ENCODE measurements at places on chromosomes 1 and 21.

- no peak for DNase-seq
These were observed 56.5 kb upstream of the ST6GALNAC3 start for GRCh38 chr1:76018045-76018444.

DNA sequence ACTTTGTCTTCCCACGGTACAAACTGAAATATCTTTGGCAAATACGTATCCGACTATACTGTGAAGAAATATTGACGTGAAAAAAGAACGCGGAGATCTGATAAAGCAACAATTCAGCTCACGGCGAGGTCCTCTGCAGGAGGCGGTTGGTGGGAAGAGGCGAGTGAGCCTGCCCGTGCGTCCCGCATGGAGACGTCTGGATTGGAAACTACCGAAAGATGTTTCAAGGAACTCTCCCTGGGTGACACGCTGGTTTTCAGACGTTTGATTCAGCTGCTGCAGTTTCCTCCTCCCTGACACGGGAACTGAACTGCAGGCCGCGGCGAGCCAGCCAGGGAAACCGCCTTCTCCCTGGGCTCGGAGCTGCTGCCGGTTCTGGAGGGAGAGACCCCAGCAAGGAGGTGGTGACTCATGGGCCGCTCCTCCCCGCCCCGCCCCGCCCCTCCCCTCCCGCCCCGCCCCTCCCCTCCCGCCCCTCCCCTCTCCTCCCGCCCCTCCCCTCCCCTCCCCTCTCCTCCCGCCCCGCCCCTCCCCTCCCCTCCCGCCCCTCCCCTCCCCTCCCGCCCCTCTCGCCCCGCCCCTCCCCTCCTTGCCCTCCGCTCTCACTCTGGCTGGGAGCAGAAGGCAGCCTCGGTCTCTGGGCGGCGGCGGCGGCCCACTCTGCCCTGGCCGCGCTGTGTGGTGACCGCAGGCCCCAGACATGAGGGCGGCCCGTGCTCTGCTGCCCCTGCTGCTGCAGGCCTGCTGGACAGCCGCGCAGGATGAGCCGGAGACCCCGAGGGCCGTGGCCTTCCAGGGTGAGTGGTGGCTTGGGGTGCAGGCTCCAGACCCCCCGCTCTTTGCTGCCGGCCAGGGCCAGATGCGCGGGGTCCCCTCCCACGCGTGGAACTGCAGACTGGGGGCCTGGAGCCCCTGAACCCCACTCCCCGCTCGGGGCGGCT is at the start of gene COL6A1:
TSS of gene COL6A1 (plus strand) at position 620 of the 941 bp plus-strand sequence. CDS start at position 701, 81 bp downstream.
- peak; percentile 93 for DNase-seq

DNA sequence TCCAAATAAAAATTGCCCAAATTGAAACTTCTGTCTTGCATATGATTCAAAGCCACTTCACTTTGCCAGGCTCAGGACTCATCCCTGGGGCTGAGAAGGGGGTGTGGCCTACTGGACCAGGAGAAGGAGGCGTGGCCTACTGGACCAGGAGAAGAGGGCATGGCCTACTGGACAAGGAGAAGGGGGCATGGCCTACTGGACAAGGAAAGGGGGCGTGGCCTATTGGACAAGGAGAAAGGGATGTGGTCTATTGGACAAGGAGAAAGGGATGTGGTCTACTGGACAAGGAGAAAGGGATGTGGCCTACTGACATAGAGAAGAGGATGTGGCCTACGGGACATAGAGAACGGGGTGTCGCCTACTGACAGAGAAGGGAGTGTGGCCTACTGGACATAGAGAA is 405.3 kb downstream of the RRAGC start:
- DNase-seq = no peak

DNA sequence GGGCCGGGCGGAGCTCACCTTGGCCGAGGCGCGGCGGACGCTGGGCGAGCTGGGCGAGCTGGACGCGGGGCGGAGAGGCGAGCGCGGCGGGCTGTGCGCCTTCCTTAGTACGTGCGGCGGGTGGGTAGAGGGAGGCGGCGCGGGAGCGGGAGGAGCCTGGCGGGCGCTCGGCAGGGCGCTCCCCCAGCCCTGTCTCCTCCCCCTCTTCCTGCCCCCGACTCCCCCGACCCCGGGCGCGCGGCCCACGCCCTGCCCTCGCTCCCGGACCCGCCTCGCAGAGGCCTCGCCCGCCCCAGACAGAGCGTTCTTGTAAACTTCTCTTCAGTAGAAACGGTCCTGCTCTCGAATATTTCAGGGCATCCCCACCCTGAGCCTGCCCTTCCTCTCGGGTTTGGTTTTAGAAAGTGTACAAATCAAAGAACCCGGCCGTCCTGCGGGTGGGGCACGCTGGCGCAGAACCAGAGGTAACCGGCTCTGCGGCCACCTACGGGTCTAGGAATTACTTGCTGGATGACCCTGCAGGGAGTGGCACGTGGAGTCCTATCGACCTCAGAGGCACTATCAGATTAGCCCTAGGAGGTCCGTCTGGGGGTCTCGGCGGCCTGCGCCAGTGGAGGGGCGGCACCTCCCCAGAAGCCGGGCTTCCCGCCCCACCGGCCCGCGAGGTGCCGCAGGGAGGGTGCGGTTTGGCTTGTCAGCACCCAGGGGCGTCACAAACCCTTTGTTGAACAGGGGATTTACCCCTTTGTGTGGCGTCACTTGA is at the start of gene S100A10:
TSS of gene S100A10 (minus strand) at position 126 of the 763 bp plus-strand sequence. CDS start 7,629 bp downstream, outside the sequence.
- peak; percentile 88 for DNase-seq

DNA sequence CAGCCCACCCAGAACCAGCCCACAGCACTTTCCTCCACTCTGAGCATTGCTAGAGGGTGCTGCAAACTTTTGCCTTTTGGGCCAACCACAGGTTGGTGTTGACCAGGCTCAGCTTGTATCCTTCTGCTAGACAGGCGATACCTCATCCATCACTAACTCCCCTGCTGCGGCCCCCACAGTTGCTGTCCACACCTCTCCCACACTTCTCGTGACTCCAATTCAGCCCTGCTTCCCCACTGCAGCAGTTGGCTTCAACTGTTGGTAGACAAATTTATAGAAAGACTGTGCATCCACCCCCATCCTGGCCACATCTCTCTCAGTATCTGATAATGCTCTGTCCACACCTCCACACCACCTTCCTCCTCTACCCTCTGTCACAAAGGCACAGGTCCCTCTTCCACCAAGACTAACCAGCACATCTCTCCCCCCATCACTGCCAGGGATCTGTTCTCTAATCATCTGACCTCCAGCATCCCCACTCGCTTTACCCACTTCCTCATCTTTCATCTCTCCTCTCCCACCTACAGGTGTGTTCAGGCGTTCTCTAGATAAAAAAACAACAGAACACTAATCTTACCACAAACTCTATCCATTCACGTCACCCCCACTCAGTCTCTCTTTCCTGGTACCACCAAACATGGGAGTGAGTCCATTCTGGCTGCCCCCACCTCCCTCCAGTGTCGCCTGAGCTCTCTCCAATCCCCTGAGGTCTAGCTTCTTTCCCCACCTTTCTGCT is 15.8 kb upstream of the SLC25A44 start:
- DNase-seq = no peak

DNA sequence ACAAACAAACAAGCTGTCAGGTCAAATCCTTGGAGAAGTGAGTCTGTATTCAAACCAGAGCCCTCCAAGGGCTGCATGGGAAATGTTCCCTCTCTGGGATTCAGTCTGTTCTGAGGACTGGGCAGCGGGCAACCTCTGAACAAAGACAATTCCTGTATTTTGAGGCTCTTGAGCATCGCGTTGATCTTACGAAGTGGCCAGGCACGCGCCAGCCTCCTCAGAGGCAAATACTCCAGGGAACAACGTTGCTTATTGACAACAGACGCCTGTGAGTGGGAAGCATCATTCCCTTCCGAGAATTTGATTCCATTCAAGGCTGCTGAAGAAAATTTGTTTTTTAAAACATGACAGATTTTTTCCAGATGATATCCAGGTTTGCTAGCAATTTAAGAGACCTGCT is 20.0 kb upstream of the TACSTD2 start:
- no peak for DNase-seq

DNA sequence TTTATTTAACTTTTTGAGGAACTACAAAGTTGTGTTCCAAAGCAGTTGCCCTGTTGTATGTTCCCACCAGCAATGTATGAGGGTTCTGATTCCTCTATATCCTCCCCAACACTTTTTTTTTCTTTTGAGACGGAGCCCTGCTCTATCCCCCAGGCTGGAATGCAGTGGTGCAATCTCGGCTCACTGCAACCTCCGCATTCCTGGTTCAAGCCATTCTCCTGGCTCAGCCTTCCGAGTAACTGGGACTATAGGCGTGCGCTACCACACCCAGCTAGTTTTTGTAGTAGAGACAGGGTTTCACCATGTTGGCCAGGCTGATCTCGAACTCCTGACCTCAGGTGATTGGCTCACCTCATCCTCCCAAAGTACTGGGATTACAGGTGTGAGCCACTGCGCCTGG is 60.4 kb upstream of the ENAH start:
- no peak for DNase-seq

DNA sequence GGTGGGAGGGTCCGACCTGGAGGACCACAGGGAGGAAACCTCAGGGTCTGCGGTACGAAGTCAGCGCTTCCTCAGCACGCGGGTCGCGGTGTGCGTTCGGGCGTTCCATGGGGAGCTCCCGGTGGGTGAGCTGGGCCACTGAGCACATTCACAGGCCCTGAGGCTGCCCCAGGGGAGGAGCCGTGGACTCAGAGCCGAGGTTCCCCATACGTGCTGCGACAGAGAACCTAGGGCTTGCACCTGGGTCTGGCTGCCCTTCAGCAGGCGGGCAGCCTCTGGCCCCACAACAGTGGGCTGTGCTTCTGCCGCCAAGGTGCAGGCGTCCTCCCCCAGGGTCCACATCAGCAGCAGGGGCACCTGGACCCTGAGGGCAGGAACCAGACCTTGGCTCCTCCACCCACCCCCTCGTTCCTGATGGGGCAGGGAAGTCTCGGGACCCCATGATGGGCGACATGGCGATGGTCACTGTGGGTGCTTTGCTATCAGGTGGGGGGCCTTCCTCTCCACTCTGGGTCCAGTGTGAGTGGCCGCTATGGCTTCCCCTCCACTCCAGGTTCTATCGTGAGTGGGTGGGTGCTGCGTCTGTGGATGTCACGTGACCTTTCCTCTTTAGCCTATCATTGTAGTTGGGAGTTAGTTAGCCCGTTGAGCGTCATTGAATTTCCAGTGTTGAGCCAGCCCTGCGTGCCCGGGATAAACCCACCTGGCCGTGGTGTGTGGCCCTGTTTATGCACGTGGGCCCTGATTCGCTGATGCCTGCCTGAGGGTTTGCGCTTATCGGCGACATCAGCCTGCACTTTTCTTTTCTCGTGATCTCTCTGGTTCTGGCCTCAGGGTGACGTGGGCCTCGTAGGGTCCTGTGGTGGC is 27.9 kb downstream of the FTCD start:
- DNase-seq = no peak

DNA sequence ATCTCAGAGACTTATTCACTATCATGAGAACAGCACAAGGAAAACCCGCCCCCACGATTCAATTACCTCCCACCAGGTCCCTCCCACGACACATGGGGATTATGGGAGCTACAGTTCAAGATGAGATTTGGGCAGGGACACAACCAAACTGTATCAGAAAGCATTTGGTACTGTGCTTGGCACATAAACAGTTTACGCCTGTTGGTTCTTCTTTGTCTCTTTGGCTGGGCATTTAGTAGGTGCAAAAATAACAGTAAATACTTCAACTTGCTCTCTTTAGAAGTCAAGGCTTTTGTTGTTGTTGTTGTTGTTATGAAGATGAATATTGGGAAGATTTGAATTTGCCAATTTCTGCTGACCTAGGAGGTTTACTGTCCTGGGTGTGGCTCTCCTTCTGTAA is 175.4 kb upstream of the IGSF21 start:
- DNase-seq = no peak

- DNase-seq = no peak
These were observed 17.6 kb upstream of the PARP1 start for GRCh38 chr1:226425431-226426031.

- no peak for DNase-seq
These were observed 19.8 kb upstream of the REG4 start for GRCh38 chr1:119831027-119831426.

DNA sequence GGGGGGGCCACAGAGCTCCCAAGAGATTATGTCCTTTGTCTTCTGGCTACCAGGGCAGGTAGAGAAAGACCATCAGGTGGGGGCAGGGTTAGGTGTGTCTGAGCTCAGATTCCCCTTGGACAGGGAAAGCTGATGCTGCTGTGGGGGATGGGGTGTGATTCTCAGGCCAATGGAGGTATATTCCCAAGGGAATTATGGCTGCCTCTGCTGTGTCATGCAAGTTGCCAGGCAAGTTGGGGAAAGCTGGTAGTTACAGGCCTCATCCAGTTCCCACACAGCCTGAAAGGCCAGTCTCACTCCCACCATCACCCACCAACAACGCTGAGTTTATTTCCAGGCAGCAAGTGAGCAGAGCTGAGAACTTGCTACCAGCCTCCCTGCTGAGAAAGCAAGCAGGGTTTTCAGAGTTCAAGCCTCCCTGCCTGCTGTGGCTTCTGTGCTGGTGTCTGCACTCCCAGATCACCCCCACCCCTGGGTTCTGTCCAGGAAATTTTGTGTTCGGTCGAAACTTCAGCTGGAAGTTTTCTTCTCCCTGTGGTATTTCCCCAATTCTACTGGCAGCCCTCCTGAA is 21.3 kb downstream of the IFI16 start:
- DNase-seq = no peak

DNA sequence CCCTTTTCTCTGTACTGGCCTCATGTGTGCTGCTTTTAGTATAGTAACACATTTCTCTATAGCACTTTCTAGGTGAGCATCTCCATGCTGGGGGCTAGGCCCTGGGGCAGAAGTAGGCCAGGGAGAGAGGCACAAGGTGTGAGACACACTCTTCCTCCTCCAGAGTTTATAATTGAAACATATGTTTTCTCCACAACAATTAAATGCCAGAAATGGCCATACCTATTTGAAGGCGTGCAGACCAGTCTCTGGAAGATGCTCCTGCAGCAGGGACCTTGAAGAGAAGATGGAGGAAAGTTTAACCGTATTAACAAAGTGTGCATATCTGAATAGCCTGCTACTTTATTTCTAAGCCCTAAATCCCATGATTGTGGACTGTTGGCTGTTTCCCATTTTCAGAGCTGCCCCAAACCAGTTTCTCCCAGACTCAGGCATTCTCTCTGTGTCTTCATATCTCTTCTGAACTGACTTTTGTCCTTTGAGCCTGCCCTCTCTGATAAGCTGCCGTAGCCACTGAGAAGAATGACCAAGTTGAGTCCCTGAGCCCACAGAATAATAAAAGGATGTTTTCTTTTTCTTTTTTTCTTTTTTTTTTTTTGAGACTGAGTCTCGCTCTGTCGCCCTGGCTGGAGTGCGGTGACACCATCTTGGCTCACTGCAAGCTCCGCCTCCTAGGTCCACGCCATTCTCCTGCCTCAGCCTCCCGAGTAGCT is 81.3 kb downstream of the LRRC8D start:
- DNase-seq = no peak

GRCh38 chr1:183444243-183444642 is 26.1 kb upstream of the NMNAT2 start:
- peak; percentile 55 for DNase-seq

GRCh38 chr1:89203166-89203565 is 4.4 kb upstream of the GBP4 start:
- DNase-seq = no peak

DNA sequence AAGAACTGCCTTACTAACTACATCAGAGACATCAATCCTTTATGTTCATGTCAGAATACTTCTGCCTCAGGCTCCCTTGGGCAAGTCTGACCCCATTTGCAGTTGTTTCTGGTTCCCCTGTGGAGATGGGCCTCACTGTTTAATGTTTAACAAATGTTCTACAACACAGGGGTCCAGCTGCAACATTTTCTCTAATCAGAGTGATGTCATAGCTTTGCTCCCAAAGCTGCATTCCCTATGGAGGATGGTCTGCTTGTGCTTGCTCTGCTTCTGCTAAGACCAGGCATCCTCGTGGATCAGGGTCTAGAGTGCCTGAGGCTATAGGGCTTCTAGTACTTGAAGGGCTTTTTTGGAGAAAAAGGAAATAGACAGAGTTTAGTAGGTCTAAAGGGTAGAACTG is 1071.2 kb downstream of the TTLL7 start:
- peak; percentile 26 for DNase-seq

All from tongue (tissue), 3 donors.